ENCODE measurements at places on chromosomes 4 and X.

- DNase-seq, result no peak
These were observed 97.0 kb downstream of the CLDN22 start for GRCh38 chr4:183223053-183223452.

DNA sequence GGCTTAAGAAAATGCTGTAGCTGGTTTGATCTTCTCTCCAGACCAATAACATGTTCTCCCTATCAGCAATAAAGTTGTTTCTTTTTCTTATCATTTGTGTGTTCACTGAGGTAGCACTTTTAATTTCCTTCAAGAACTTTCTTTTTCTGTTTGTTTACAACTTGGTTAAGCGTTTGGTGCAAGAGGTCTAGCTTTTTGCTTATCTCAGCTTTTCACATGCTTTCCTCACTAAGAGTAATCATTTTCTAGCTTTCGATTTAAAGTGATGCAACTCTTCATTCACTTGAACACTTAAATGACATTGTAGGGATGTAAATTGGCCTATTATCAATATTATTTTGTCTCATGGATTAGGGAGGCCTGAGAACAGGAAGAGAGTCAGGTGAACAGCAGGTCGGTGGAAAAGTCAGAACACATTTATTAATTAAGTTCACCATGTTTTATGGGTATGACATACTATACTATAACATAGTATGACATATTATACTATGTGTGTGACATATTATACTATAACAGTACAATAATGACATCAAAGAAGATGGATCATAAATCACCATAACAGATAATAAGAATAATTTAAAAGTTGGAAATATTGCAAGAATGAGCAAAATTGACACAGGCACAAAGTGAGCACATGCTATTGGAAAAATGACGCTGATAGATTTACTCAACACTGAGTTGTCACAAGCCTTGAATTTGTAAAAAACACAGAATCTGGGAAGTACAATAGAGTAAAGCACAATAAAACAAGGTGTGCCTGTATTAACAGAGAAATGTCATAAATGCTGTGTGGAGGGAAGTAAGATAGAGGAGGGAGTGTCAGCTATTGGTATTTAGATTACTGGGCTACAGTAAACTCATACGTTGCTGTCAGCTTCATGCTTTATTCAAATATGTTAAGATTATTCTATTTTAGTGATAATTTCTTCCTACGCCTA is 218.6 kb upstream of the SLC7A11 start:
- DNase-seq, result no peak

- DNase-seq, result no peak
These were observed 18.0 kb downstream of the RPS3A start for GRCh38 chr4:151117371-151117962.

GRCh38 chr4:61864286-61864685 is 664.2 kb downstream of the ADGRL3 start:
- no peak for DNase-seq

DNA sequence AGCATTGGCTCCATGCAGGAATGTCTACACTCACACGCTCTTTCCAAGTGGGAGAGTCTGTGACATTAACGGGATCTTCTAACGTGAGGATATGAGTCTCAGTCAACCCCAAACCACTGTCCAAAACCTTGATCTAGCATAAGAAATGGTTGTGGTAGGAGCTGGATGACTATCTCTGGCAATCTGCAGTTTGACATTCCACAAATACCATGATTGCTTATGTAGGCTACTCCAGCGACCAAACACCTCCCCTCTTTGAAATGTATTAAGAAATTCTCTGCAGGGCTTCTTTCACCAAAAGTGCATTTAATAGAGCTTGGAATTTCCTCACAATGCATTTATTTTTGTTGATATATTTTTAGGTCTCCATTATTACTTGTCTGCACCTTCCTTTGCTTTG is 14.1 kb upstream of the STX18 start:
- no peak for DNase-seq

DNA sequence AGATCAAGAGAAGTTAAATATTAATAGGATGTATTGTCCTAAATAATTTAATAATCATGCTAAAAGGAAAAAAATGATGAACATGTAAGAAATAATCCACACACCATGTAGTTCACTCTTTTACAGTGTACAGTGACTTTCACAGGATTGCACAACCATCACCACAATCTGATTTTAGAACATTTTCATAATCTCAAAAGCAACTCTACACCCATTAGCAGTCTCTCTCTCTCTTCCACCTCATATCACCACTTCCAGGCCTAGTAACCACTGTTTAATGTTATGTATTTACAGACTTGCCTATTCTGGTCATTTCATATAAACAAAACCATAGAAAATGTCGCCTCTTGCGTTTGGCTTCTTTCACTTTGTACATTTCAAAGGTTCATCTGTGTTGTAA is 153.4 kb downstream of the FSTL5 start:
- no peak for DNase-seq

Data from SW 1271 (cell line).